T-helper 1 cell (primary cell): ENCODE measurements at places on chromosomes 1 and 21.

GRCh38 chr21:29195981-29196669 is 65.7 kb downstream of the MAP3K7CL start:
- DNase-seq: peak; percentile 32

DNA sequence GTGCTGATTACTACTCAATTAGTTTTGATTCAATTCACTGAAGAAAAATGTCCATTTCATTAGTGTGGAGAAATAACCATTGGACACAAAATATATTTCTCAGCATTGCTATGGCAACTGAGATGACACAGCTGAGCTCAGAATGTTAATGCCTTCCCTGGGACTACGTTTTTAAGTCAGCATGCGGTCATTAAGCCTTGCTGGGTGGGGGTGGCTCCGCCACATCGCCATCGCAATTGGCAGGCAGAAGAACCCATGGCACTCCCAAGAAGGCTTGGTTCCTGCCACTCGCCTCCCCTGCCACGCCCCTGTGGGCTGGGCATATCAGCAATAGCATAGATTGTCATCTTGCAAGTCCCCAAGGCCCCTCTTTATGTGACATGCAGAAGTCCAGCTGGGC is 256.7 kb upstream of the CAMK1G start:
- DNase-seq: no peak

GRCh38 chr1:178020968-178021640 is 51.2 kb upstream of the SEC16B start:
- DNase-seq: no peak

DNA sequence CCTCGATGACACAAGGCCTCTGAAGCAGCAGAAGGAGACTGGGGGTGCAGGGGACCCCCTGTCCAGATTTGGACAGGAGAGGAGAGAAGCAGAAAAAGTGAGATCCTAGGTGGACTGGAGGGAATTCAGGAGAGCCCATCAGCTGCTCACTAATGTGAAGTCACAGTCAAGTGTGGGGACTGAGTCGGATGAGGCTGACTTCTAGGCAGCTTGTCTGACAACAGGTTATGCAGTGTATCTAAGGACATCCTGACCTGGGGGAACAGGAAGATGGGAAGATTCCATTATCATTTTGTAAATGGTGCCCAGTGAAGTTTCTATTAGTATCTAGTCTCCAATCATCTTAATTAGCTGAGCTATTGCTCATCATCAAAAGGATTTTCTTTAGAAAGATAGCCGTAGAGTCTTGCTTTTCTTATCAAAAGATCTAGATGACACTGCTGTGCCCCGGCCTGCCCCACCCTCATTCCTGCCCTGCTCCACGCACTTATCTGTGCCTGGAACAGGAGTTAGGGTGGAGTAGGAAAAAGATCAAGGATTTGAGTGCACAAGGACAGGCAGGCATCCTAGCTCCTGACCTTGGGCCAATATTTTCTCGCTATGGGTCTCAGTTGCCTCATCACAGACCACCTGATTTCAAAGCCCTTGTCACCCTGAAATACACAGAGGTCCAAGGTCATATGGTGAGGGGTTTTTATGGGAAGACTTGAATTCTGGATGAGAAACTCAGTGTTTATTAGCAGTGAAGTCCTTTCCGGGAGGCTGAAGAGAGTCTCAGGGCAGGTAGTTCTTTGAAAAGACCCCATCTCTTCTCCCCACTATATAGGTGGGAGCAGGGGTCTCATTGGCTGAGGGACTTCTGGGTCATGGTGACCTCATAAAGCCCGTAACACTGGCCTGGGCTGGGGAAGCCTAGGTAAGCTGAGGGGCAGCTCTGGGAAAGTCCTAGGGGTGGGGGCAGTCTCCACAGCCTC is at the start of gene MROH7:
Gene MROH7 (plus strand): TSS at position 924 of the 974 bp plus-strand sequence. CDS start 11,141 bp downstream, outside the sequence.
- no peak for DNase-seq
